Caco-2 (cell line): ENCODE measurements at places on chromosomes 16 and 17.

DNA sequence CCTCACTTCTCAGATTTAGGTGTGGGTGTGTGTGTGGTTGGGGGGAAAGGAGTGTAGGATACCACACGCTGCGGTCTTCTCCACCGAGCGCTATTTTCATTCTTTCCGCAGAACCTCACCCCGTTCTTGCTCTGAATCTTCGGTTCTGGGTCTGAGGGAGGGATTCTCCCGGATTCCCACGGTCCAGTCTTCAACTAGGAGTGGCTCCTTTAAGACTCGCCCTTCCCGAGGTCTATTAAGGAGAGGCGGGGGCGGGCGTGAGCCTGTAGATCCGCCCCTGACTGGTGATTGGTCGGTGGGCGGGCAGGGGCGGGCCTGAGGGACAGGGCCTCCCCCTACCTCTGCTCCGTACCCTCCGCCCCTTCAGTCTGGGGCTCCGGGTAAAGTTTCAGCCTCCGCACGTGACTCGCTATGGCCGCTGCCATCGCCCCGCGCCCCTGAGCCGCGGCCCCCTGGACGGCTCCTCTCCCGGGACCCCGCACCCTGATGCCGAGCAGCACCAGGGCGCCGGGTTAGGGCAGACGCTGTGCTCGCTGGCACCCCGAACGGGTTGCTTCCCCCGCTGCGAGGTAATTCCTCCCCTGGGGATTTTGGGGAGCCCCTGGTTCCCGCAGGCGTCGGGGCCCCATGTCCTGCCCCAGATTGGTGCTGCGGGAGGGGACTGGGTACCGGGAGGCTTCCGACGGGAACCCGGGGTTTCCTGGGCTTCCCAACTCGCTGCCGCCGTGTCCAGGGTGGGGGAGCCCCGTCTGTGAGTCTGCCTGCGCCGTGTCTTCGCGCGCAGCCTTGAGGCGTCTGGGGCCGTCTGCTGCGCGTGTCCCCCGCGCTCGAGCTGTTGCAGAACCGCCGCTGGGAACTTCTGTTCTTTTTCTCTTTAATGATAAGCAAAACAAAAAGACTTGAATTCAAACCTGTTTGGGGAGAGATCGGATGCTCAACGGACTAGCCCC lies 9.2 kb downstream of the RARA start:
- peak; percentile 96 for DNase-seq

GRCh38 chr16:21611556-21612384 lies 12.4 kb downstream of the METTL9 start:
- no peak for DNase-seq

DNA sequence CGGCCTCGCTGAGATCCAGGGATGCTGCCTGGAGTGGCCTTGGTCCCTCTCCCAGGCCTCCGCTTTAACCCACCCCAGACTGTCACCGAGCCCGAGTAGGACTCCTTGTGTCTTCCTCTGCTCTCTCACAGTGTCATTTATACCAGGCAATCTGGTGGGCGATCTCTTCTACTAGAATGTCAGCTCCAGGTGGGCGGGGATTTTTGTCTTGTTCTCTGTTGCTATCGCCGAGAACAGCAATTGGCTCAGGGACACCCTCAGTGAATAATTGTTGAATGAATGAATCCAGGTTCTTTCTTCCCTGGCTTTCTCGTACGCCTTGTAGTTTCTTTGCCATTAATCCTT lies 591 bp downstream of the DHX38 start:
- DNase-seq, result no peak

DNA sequence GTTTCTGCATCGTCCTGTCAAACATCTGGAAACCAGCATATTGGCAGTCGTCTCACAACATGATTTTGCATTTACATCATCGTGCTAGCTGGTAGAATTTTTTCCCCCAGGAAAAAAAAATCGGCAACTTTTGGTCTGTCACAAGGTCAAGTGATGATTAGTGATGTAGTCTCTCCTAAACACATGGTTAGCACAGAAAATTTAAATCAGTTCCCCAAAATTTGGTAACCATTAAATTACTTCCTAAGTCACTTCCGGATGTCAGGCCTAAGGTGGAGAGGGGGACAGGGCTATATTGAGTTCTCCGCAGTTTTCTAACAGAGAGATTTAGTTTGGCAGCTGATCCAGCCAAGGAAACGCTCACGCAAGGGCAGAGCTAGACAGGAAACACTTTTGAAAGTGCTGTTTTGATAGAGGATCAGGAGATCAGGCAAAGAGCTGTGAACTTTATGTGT lies 271.0 kb upstream of the TBX2 start:
- no peak for DNase-seq

DNA sequence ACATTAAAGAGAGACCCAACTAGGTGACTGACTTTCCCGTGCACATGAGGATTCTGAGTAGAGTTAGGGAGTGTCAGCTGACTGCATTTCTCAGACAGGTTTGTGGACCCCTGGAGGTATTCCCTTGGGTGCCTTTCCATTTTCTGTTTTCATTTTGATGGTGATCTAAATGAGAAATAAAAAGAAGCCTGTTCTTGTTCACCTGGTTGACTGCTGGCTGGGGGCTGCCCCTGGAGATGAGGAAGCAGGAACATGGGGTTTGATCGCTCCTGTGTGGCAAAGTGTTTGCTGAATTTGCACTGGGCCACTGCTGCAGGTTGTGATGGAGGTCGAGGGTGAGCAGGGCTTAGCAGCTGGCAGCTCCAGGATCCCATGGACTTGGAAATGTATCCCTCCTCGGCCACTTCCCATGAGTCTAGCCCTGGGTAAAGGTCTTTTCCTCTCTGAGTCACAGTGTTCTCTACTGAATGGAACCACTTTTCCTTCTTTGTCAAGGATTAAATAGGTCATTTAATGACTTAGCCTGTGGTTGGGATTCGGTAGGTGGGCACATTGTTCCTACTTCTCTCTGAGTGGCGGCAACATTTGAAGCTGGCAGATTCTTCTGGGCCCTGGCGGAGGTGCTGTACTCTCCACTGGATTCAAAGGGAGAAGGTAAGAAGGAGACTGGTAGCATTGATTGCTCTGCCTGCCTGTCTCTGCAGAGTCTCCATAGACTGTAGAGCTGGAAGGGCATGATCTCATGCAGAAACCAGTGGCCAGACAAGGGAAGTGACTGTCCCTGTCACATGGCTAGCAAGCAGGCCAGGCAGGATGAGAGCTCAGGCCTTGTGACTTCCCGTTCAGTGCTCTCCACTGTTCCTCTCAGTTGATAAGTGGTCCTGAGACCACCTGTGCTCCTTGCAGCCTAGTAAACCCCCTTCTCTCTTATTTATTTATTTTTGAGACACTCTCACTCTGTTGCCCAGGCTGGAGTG lies 17.9 kb downstream of the SNX29 start:
- no peak for DNase-seq

- no peak for DNase-seq
Measured at GRCh38 chr17:8117367-8117979, 841 bp downstream of the ALOXE3 start.

- DNase-seq, result no peak
Measured at GRCh38 chr16:27462200-27462845, 60.3 kb downstream of the IL21R start.

- DNase-seq, result peak; percentile 37
Measured at GRCh38 chr16:47461598-47462266, 601 bp downstream of the PHKB start.

GRCh38 chr16:46747777-46748651 lies at the start of gene MYLK3:
Gene MYLK3 (minus strand): TSS chr16:46748344. CDS start chr16:46748193, 151 bp downstream.
- peak; percentile 79 for DNase-seq

- DNase-seq, result no peak
Measured at GRCh38 chr16:48912360-48912759, 302.4 kb upstream of the N4BP1 start.

DNA sequence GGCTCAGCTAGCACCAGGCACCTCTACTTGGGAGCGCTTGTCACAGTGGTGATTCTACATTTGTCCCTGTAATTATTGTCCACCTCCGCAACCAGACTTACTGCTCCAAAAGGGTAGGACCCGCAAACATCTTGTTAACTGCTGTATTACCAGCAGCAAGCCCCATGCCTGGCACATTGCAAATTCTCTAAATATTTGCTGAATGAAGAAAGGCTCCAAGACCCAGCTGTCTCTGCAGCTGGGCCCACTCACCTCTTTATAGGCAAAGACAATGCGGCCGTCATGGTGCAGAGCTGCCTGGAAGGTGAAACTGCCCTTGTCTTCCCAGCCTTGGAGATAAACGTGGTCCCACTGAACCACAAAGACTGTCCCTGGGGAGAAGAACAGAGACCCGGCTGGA lies 44.3 kb downstream of the PLXDC1 start:
- no peak for DNase-seq

- no peak for DNase-seq
Measured at GRCh38 chr17:38416840-38417209, 11.4 kb upstream of the ARHGAP23 start.

- peak; percentile 40 for DNase-seq
Measured at GRCh38 chr16:62077998-62078397, 41.8 kb upstream of the CDH8 start.

DNA sequence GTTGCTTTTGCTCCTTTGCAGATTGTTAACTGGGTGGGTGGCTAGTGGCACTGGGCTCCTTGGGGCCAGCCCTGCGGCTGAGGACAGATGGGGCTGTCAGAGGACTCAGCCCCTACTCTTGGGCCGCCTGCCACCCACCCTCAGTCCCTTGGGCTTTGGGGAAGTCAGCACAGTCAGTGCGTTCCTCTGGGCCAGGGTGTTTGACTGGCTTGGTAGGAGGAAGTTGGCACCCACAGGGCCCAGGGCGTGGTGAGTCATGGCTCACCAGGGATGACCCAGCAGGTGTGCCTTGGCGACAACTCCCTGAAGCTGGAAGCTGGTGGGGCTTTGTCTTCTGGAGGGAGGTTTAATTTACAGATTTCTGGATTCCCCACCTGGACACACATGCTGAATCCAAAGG lies 32.4 kb downstream of the HAPSTR1 start:
- DNase-seq, result no peak

DNA sequence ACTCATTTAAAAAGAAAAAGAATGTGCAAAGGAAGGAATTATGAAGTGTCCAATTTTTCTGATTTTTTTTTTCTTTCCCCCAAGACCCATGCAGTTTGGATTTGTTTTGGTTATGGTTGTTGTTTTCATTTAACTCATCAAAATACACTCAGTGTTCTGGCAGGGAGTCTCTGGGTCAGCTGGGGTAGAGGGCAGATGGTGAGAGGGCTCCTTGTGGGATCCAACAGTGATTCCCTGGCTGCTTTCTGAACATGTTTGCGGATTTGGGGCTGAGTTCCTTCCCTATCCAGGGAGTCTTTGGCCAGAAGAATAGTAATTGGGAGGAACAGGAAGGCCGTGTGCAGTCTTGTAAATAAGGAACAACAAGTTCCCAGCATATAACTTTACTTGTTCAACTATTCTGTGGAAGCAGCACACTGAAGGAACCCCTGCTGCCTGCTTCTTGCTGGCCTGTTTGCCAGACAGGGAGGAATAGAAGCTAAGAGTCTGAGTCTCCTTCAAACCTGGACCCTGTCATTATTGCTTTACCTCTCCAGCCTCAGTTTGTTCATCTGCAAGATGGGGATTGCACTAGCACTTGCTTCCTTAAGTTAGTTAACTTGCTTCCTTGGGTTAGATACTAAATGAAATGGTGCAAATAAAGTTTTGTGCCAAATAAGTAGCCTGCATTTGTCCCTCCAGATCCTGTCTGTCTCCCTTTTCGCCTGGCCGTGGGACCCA lies 32.1 kb downstream of the C17orf67 start:
- DNase-seq, result no peak

- no peak for DNase-seq
Measured at GRCh38 chr17:8145811-8146210, 6.4 kb downstream of the PER1 start.

- DNase-seq, result no peak
Measured at GRCh38 chr16:64356267-64356666, 765.6 kb downstream of the CDH11 start.

GRCh38 chr17:16878084-16878483 lies 93.8 kb downstream of the TNFRSF13B start:
- no peak for DNase-seq

DNA sequence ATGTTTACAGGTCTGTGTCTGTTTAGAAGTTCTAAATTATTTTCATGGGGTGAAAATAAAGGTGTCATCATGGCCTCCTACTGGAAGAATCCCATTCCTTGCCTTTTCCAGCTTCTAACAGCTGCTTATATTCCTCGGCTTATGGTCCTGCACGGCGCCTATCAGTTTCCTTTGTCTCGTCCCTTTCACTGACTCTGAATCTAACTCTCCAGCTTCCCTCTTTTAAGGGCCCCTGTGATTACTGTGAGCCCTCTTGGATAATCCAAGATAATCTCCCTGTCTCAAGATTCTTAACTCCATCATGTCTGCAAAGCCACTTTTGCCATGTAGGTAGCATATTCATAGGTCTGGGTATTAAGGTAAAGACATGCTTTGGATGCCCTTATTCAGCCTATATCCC lies 441.0 kb upstream of the ERCC4 start:
- DNase-seq, result no peak

DNA sequence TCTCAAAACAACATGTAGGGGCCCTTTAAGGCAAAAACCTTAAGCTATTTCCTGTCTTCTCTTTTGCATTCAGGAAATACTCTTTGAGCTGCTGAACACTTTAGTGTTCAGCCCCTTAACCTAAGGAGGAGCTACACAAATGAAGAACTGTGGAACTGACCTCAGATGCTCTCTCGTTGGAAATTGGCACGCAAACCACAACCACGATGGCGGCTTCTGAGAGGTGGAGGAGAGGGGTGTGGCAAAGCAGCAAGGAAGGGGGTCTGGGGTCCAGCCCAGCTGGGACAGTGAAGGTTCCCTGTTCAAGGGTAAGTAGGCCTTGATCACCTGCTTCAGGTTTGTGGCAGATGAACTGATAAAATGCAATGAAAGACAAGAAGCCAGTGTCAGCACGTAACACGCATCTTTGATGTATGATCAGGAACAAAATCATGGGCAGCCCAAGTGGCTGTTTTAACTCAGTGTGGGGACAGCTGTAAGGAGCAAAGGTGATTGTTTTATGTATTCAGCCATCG lies 291.6 kb upstream of the TNRC6C start:
- no peak for DNase-seq

DNA sequence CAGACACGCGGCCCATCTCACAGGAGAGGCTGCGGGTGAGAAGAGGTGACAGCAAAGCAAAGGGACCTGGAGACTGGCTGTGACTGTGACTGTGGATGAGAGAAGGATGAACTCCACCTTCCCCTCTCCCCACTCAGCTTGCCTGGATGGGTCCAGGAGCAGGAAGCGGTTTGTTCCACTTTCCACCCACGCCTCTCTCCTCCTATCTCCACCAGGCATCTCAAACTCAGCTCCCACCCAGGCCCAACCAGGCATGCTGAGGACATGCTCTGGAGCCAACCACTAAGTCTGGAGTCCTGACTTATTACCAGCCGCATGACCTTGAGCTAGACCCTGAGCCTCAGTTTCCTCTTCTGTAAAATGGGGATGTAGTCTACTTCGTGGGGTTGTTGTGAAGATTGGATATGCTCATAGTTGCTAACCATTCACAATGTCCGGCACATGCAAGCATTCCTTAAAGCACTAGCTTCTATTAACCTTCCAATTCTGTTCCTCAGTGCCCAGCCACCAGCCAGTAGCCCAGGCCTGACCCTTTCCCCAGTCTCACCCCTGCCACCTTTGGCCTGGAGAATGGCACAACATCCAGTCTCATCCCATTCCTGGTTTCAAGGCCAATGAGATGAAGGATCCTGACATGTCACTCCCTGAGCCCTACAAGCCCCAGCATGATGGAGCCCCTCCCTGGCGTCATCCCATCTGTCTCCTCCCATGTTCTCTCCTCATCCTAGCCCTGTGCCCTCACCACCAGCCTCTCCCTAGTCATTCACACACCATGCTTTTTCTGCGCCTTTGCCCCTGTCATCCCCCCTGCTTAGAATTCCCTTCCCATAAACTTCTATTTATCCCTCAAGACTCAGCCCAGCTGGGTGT lies 2.3 kb downstream of the GAS2L2 start:
- DNase-seq, result no peak
